Chondrocyte (in vitro differentiated cells): ENCODE measurements at places on chromosomes 2 and 18.

DNA sequence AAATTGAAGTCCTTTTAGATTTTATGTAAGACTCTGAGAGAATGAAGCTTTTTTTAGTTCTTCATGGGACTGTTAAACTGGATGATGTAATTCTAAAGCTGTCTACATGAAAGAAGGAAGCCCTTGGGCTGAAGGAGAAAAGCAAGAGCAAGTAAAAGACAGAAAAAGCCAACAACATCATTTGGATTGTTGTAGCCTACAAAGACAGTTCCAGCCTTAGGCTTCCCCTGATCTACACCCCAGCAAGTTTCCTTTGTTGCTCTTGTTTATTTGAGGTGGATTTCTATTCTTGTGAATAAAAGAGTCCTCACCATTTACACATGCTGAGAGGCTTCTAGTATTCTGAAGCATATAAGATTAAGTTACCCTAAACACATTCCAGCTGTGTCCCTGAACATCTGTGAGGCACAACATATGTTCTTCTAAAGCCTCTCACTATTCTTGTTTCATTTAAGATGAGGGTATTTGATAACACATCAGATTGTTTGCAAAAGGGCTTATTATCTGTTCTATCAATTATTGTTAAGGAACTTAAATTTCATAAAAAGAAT lies 377.8 kb downstream of the LNPK start:
- no peak for DNase-seq

DNA sequence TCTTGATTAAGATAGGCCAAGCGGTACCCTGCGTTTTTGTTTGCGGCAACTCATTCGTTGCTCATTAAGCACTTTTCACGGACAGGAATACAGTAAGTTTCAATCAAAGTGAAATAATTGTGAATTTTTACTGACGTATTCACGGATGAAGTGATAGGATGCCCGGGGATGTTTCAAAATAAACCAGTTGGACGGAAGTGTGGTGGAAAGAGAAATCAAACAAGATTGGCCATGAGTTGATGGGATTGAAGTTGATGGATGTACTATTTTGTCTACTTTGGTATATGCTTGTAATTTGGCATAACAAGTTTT lies 481 bp downstream of the TMEM177 start:
- DNase-seq, result no peak

DNA sequence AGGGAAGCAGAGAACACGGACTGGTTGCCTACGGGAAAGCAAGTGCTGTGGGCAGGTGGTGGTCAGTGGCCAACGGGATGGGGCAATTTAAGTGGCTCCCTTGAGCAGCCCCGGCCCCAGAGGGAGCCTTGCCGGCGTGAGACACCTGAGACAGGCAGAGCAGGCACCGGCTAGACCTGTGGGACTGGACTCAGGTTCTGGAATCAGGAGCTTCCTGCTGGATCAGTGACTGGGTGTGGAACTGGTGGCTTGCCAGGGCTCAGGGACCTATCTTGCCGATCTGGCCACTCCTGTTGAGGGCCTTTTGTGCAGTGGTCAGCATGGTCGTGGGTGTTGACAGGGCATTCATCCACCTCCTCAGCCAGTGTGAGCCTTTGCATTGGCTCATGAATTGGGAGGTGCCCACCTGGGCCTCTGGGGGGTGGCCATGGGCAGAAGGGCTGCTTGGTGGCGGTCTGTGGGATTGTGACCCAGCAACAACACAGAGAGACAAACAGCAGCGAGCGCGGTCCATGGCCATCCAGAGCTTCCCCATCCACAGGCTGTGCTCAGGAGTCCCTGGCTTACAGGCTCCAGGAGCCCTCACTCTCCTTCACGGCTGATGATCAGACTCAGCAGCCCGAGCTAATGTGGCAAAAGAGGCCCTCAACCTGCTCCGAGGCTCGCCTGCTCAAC lies 85.4 kb upstream of the ZNF516 start:
- no peak for DNase-seq

DNA sequence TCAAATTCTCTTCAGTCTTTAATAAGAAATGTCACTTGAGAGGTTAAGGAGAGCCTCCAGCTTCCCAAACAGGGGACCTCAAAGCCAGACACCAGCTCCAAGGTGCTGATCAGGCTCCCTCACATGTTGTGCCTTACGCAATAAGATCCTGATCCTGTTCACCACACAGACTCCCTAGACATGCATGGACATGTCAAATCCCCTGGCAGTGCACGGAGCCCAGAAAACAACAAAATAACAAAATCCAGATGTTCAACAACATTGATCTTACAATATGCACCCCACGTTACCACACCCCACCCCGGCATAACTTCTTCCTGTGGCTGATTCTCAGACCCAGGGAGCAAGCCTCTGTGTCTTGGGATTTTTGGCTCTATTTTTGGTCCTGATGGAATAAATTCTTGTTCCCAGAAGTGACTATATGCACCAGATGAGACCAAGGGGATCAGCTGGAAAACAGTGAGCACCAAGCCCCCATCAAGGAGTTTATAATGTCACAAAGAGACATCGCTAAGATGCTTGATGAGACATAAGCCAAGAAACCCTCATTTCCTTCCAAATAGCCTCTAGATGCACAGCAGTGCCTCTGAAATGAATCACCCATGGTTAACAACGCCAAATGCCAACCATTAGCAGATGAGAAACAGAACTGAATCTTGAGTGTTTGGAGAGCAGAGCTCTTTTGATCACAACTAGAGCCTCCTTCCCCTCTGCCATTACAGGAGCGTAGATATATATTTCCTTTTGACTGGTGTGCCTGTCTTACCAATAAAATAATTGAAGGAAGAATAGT lies 198.2 kb downstream of the PRKCE start:
- DNase-seq, result no peak

GRCh38 chr2:127776122-127776780 lies 34.7 kb downstream of the WDR33 start:
- no peak for DNase-seq
